MCF 10A (cell line): ENCODE measurements at places on chromosomes 11 and 22. TPM values are rescaled to one million over a fixed set of nuclear protein-coding genes. Genes with fewer than 3 reads are reported as not detected.

GRCh38 chr11:45079943-45080719 lies 66.3 kb upstream of the PRDM11 start:
- DNase-seq: no peak

- peak; percentile 64 for DNase-seq
Measured at GRCh38 chr11:79101656-79102055, 339.2 kb downstream of the TENM4 start.

- no peak for DNase-seq
Measured at GRCh38 chr11:7901319-7901854, 29.7 kb downstream of the OR10A6 start.

SLC22A8 gene
- not detected in 2 replicates for total RNA-seq

DNA sequence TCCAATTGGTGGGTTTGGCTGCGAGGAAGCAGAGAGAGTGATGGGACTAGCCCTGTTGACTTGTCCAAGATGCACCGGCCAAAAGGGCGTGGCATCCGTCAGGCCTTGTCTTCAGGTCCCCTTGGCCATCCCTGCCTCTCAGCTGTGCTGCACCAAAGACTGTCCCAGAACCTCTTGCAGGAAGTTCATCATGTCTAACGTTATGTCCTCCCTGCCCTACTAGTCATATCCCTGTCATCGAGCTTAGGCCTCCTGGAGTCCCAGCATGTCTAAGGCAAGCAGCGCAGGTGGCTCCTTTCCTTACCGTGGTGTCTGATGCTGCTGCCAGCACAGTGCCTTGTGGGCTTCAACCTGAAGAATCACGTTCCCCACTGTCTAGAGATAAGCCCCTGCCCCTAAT lies 51.2 kb downstream of the NECTIN1 start:
- DNase-seq: no peak

DNA sequence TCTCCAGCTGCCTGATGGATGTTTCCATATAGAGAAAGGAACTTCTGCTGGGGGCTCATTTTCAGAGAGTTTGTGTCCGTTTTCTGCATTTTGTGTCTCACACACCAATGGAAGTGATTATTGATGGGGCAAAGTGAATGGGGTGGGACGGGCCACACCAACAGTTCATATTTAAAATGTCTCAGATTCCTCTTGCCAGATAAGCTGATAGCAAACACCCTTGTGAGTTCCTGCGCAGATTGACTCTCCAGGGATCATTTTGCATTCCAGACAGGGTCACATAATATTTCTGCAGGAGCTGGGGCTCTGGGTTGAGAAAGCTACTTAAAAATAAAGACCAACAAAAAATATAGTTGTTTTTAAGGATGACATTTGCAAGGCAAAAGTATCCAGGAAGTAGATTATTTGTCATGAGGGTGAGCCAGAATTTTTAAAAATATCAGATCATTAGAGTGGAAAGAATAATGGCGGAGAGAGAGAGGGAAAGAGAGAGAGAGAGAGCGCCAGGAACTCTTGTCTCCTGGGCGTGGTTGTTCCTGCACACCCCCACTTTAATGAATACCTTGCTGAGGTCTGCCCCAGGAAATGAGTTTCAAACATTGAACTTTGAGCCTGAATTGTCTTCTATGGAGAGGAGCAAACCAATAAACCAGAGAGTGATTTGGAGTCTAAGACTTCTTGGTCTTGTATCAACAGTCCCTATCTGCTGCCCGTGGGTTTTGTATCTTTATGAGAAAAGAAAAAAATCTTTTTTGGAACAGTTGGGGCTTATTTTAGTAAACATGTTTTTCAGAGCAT lies 33.3 kb downstream of the MICAL2 start:
- DNase-seq: no peak

- DNase-seq: no peak
Measured at GRCh38 chr11:119339589-119340334, 921 bp downstream of the C1QTNF5 start.

DNA sequence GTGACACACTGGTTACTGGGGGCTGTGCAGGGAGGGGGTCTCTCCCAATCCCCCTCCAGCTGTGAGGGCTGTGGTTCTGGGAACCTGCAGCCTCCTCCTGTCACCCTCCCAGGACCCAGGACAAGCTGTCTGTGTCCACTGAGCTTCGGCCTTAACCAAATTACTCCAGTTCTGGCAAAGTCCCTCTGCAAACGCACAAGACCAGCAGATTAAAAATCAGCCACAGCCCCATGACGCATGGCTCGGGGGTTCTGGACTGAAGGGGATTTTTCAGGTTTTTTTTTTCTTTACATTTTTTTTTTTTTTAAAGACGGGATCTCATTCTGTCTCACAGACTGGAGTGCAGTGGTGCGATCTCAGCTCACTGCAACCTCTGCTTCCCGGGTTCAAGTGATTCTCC lies 32.2 kb upstream of the A4GALT start:
- DNase-seq: no peak

- no peak for DNase-seq
Measured at GRCh38 chr11:97398246-97398645, 1008.4 kb downstream of the JRKL start.

CTNND1 gene
- total RNA-seq: 114 and 118 TPM in 2 replicates

DNA sequence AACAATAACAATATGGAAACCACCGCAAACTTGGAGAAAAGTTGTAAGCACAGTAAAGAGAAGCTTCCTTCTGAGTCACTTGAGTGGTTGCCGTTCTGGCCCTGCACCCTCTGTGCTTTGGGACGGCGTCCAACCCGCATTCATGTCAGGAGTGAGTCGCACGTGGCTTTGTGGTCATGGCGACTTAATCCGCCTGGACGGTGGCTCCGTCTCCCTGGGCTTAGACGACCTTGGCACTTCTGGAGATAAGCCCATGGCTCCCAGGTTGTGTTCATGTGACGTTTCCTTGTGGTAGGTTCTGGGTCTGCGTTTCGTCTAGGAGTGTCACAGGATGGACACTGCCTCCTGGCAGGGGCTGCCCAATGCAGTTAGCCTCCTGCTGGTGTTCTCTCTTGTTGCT lies 40.5 kb downstream of the TPCN2 start:
- peak; percentile 40 for DNase-seq

OR5T2 gene
- not detected in 2 replicates for total RNA-seq

BDNF gene
- 2.8 and 6.3 TPM in 2 replicates for total RNA-seq

GRCh38 chr22:23520863-23521440 lies 59.1 kb downstream of the IGLL1 start:
- DNase-seq: no peak

IL17REL gene
- not detected in 2 replicates for total RNA-seq

LGALS12 gene
- not detected in 2 replicates for total RNA-seq

ST14 gene
- total RNA-seq: 24.8 and 27.2 TPM in 2 replicates
